Effector memory CD4-positive, alpha-beta T cell (primary cell): ENCODE measurements at places on chromosomes 2 and 18.

DNA sequence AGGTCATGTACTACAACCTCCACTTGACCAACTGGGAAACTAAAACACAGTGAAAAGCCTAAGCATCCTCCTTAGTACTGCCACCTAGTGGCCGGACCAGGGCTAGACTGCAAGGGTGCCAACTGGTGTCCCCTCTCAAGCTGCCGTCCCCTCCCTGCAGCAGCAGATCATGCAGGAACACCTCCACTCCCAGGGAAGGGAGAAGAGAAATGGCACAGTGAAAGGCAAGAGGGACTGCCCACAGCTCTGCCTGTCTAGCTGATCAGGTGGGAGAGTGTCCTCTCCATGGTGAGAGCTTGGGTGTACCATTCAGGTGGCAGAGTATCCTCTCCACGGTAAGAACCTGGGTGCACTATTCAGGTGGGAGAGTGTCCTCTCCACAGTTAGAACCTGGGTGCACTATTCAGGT lies 78.1 kb downstream of the AAK1 start:
- peak; percentile 60 for DNase-seq

DNA sequence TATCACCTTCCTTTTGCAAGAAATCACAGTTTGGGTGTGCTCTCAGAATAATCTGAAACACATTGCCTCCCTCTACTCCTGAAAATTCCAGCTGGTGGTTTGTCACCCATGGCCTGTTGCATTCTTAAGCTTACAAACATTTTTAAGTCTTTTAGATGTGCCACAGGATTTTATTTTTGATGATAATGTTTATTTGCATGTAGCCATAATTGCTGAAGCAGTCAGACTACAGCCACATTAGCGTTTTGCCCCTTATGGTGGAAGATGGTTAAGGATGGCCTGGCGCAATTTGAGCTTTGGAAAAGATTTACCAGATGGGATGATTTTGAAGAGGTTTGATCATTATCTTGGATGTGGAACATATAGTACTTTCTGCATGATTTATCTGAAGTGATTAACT lies 439.5 kb downstream of the MEIS1 start:
- DNase-seq, result no peak

DNA sequence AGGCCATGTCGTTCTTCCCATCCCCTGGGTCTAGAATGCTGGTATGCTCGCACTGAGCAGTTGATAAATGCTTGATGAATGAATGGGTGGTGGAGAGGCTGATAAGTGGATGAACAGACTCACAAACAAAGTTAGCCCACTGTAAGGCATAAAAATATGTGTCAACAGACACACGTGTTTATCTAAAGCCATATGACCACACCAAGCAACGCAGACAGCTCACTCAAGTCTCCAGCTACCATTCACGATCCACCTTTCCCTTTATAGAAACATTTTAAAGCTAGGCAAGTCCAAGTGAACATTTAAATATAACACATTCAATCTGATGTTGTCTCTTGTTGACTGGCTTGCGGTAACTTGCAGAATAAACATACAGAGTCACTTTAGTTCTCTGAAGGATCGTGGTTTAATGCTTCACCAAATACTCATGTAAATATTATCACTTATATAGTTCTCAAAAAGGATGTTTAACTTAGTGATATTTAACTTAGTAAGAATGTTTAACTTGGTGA lies 105.5 kb downstream of the NOL10 start:
- DNase-seq, result no peak

- DNase-seq, result no peak
Measured at GRCh38 chr18:62164855-62165487, 21.9 kb downstream of the PIGN start.

DNA sequence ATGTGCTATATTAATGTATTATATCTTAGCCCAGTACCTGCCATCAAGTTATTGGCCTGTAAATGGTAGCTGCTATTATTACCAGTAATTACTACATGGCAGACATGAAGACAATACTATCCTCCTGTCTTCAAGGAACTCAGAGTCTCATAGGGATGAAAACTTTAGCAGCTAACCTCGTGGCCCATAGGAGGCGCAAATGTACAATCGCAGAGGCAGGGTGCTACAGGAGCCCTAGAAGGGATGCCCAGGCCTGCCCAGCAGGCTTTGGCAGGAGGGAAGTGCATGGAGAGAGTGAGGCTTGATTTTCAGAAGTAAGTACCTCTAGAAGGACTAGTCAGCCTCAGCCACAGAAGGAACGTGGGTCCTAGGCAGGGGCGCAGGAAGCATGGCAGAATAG lies 44.7 kb upstream of the KIDINS220 start:
- DNase-seq, result no peak

GRCh38 chr2:165720511-165720910 lies 73.5 kb downstream of the GALNT3 start:
- DNase-seq, result no peak

DNA sequence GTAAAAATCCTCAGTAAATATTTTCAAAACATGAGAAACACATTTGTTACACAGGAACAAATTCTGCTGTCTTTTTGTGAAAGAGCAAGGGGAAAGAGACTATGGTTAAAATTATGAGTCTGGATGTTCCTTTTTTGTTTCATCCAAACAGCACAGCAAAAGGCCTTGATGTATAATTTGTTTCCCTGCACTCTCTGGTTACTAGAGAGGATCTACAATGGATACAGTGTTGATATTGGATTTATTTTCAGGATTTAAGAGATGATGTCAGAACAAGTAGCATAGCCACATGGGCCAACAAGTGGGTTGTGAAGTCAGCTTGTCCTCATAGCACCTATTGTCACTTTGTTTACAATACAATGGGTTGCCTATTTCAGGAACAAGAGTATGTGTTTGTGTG lies 11.3 kb upstream of the ERBB4 start:
- DNase-seq, result no peak

DNA sequence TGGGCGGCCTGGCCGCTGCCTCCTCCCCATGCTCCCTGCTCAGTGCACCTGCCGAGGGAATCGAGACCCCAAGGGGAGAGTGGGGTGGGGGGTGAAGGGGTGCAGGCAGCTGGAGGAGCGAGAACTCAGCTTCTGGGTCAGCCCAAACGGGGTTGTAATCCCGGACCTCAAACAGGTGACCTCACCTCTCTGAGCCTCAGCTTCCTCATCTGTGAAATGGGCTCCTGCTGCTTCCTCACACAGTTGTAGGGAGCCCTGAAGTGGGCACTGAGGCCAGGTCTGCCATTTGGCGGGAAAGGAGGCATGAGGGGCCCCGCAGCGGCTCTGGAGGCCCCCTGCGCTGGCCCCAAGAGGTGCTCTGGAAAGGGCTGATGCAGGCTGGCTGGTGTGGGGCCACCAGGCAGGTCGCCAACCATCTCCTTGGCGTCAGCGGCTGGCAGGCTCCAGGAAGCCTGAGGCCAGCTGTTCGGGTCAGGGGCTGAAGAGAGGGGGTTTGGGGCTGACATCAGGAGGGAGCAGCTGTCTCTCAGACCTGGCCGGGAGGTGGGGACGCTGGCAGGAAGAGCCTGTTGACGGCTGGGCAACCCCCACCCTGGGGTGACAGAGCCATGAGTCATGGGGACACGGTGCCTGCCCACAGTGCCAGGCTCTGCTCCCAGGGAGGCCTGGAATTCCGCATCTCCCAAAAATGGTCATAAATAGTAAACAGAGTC lies 4.9 kb downstream of the KLHL30 start:
- no peak for DNase-seq

DNA sequence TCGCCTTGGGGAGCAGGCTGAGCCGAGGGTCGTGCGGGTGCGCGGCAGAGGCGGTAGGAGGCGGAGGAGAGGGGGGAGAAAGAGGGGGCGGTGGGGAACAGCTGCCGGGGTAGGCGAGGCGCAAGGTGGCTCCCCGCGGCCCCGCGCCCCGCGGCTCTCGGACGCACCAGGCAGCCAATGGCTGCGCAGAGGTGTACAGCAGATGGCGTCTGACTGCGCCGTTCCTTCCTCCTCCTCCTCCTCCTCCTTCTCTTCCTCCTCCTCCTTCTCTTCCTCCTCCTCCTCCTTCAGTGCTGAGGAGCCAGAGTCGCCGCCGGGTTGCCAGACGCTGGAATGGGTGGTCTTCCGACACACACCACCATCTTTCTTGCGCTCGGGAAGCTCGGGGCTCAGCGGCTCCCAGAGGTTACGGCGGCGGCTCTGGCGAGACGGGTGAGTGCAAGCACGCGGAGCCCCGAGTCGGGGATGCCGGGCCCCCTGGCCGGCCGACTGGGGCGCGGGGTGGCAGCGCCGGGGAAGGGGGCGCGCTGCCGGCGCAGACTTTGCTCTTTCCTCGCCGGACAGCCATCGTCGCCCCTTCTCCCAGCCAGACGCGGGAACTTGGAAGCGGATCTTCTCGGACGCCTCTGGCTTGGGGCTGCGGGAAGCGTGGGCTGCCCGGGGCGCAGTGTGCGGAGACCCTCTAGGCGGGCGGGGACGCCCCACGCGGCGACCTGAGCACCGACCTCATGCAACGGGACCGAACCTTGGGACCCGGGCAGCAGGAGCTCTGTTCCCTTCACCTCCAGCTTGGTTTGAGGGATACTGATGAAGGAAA lies at the start of gene THSD7B:
TSS of gene THSD7B (plus strand) at position 290 of the 817 bp plus-strand sequence. CDS start 116,634 bp downstream, outside the sequence.
- no peak for DNase-seq

DNA sequence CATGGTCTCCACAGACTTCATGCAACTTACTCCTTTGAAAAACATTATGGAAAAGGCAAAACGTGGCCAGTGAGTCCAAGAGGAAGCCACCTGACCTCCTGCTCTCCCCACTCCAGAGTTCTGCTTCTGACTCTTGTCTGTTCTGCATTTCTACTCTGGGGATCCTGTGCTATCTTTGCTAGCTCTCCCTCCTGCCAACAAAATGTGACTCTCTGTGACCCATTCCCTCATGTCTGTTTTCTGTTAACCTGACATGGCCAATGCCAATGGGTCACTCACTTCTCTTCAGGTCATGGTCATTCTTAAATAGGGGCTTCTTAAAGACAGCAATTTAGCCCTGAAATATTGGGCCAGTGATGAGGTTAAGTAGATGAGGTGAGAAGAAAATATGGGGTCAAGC lies 210.3 kb downstream of the CDH20 start:
- DNase-seq, result no peak

DNA sequence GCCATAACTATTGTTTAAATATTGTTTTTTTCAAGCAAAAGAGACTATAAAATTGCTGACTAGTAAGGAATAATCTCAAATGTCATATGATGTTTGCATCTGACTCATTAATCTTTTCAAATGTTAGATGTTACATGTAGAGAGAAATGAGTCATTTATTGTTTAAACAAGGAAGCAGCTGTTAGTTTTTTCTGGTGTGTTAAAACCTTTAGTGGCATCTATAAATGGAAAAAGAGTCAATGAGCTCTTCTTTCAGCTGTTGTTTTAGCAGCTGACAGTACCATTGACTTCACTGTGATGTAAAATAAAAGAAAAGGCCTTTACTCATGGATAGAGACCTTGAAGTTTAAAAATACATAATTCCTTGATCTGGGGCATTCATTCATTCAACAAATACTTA lies 1.8 kb upstream of the KLHL41 start:
- no peak for DNase-seq

GRCh38 chr2:145931781-145932395 lies 1412.0 kb upstream of the ZEB2 start:
- DNase-seq, result no peak

- no peak for DNase-seq
Measured at GRCh38 chr2:112733871-112734270, 13.1 kb downstream of the NT5DC4 start.

DNA sequence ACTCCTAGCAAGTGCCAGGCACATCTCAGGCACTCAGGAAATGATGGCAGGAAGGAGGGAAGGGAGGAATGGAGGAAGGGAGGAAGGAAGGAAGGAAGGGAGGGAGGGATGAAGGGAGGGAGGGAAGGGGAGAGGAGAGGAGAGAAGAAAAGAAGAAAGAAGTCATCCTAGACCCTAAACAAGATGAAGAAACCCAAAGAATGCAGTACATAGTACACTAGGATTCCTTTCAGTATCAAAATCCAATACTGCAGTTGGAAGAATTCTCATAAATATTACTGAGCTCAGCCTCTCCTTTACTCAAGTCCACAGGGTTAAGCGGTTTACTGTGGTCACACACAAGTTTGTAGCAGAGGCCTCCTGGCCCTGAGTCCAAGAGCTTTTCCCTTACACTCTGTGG lies 155.7 kb upstream of the ETAA1 start:
- DNase-seq, result no peak

DNA sequence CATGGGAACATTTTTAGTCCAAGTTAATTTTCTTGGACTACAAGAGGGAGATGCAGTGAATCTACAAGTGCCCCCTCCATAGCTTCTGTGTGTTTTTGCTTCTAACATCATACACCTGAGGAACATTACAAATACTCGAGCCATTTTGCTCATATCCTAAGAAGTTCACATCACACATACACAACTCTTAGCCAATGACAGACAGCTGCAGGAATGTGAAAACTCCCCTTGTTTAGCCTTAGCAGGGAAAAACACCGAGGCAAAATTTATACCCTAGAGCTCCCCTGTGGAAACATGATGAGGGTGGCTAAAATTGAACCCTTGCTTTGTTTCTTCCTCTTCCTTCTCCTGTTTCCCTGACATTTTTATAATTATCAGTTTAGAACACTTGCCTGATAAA lies 928.3 kb upstream of the NRXN1 start:
- no peak for DNase-seq

GRCh38 chr2:68225119-68225632 lies 27.2 kb downstream of the PPP3R1 start:
- DNase-seq, result no peak

DNA sequence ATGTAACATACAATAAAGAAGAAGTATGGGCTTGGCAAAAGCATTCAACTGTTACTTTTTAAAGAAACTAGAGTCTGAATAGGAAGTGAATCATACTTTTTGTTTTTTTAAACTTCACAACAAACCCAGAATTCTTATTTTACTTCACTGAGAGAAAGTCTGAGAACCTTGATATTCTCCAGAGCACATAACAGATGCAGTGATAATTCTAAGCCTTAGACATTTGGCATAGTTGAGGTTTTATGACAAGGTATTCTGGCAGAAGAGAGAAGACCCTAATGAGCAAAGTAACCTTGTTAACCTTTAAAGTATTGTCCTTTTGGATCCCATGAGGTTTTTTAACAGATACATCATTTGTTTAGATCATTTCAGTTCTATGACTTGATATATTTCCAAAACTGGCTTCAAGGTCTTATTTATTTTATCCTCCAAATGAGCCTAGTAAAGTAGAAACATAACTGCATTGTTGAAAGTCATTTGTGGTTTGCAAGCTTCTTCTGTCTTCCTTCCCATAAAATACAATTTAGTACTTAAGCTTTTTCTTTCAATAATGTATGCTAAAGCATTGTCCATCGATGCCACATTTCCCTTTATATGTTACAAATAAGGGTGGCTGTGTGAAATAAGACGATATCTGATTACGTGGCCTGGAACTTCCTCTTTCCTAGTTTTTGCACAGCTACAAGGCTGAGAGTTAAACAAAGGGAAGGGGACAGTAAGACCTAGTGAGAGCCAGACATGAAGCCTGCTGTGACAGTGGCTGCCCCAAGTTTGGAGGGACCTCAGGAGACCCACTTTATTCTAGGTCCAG lies 86.1 kb upstream of the ITPRID2 start:
- DNase-seq, result no peak

DNA sequence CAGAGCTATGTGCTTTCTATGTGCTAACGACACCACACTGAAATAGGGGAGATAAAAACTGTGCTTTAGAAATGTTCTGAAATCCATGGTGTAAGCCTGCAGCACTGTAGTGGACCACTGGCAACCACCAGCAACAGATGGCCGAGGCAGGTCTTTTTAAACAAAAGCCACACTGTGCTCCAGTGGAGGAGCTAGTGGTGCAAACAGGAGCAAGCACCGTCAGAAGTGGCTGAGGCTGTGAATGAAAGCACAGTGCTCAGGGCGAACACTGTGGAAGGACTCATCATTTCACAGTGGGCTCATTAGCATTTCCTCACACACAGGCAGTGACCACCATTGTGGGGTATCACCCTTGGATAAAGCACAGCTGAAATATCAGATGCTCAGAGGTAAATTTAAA lies 22.9 kb upstream of the MTX2 start:
- DNase-seq, result no peak
